Stimulated activated CD4-positive, alpha-beta T cell treated with anti-CD3 and anti-CD28 coated beads, TNF-alpha, amount 100 ng/mL, for 1 hour (primary cell): ENCODE measurements at places on chromosomes 2 and 18.
A peak's percentile ranks its signal among the peaks of the same experiment; 100 is the strongest.

DNA sequence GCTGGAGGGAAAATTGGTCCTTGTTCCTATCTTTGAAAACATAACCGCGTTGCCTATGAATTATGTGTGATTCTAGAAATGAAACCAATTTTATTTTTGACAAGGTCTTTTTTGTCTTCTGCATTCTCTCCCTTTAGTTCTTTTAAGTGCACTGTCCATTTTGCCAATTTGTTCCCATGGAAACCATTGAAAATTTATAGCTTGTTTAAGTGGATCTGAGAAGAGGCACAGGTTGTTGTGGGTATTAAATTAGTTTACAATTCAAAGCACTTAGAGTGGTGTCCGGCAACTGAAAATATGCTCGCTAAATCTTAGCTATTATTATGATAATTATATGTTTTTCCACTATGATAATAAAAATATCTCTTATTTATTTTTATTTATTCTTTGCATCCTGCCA lies 107.5 kb upstream of the FSHR start:
- no peak for DNase-seq

DNA sequence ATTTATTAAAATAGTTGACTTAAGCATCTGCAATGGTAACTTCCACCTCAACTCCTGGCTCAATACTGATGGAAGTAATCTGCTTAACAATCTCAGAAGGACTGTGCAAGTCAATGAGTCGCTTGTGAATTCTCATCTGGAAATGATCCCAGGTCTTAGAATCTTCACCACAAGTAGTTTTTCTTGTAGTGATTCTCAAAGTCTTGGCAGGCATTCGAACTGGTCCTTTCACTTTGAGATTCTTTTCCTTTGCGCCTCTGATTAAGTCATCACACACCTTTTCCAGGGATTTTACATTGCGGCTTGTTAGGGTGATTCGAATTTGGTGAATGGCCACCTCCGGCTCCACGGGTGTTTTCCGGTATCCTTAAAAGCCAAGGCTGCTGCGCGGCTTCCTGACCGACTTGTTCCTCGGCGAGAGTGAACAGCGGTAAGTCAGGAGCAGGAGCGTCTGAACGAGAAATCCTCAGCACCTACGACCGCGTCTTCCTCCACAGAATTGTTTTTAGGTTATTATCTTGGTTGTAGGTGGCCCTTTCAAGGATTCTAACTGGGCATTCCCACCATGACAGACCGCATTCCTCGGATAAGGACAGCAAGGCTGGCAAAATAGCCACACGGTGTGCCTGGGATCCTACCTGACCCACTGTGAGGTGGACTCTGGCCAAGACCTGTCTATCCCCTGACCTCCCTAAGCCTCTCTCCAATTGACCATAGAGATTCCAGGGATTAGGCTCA lies 23.8 kb upstream of the SLC20A1 start:
- no peak for DNase-seq

GRCh38 chr2:134360745-134361487 lies 107.0 kb downstream of the MGAT5 start:
- DNase-seq: no peak

DNA sequence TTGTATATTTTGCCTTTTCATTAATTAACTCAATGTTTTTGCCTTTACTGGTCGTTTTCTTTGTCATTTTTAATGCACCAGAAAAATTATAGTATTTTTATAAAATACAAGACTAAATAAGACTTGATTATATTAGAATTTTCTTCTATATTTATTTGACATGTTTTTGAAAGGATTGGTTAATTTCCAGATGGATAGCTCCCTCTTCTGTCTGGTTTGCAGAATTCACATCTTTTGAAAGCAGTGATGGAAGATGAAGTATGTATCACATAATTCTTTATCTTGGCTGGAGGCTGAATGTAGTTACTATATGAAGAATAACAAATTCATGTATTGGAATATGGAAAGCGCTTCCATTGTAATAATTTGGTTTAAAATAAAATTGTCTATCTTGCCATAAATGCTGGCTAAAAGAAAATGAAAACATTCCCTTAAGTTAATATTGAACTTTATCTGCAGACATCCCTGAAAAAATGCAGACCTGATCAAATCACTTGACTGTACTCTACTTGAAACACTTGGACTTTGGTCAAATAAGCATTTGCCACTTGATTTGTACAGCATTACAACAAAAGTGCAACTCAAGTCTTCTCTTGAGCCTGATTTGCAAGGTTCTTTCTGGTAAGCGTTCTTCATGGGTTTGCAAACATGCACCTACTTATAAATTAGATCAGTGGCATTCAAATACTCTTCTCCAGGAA lies 86.3 kb upstream of the EFEMP1 start:
- DNase-seq: no peak

- DNase-seq: no peak
These were observed 152.6 kb downstream of the GULP1 start for GRCh38 chr2:188444106-188444835.

DNA sequence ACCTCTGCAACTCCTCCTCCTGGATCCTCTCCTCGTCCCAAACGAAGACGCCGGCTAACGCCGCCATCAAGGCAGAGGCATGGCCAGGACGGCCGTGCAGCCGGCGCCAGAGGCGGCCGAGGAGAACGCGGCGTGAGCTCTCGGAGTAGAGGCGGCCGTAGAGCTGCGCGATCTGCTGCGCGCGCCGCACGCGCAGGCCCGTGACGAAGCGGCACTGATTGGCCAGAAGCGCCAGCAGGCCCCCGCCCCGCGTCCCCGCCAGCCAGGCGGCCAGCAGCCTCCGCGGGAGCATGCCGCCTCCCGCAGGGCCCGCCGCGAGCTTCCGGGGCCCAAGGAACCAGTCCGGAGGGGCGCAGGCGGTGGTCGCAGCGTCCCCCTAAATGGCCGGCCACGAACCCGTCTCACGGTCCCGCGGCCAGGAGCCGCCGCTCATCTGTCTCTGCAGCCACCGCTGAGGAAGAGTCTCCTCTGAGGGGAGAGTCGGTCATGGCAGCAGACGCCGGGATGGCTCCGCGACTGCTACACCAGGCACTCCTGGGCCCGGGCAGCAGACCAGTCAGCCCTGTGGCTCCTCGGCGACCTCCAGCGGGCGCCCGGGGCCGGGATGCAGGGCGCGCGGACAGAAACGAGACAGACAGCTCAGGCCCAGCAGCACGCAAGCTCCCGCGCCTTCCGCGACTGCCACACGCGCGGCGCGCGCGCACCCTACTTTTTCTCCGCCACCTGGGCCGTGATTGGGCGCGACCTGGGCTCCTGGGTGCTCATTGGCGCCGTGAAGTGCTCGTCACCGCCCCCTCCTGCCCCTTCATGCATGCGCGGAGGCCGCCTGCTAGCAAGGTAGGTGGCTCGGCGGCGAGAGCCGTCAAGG lies at the start of gene STARD7:
TSS of gene STARD7 (minus strand) at position 685 of the 868 bp plus-strand sequence. CDS start at position 292, 393 bp downstream.
- DNase-seq: peak; percentile 84

DNA sequence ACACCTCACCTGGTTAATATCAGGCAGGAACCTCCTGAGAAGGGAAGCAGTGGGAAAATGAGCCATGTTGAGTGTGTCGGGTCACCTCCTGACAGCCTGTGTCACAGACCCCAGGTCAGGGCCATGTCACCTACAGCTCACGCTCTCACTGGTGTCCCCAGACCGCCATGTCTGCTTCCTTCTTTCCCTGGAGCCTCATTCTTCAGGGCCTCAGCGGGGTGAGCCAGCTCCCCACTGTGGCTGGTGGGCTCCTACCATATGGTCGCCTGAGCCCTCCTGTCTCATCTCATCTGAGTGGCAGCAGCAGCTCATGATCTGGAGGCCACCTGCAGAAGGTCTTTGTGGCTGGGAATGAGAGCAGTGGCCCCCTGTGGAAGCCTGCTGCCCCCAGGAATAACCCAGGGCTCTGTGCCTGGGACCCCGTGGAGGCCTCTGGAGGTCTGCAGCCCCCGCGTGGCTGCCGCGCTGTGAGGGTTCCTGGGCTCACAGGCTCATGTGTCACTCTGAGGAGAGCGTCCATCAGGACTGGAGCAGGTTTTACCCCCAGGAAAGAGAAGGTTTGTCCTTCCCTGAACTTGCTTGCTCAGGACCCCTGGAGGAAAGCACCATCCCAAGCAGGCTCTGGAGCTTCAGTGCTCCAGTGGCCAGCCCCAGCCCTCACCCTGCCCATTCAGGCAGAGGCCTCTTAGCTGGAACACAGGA lies 56.4 kb downstream of the FAM168B start:
- DNase-seq: no peak

DNA sequence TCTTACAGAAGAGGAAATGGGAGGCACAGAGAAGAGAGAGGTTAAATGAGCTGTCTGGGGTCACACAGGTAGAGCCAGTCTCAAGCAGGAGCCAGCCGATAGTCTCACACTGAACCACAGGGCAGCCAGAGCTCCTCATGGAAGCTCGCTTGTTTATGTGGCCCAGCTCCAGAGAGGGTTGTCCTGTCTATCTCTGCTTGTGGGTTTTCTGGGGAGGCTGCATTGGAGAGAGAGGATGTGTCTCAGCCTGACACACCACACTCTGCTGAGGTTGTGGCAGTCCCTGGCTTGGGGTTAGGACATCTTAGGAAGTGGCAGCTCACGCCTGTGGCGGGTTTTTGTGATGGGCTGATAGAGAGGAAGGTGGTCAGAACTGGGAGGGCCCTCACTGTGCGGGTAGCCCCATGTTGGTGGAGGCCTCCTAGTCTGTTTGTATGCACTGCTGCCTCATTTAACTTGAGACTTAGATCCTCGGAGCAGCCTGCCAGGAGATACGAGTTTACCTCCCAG lies 52.3 kb downstream of the TCF7L1 start:
- no peak for DNase-seq

DNA sequence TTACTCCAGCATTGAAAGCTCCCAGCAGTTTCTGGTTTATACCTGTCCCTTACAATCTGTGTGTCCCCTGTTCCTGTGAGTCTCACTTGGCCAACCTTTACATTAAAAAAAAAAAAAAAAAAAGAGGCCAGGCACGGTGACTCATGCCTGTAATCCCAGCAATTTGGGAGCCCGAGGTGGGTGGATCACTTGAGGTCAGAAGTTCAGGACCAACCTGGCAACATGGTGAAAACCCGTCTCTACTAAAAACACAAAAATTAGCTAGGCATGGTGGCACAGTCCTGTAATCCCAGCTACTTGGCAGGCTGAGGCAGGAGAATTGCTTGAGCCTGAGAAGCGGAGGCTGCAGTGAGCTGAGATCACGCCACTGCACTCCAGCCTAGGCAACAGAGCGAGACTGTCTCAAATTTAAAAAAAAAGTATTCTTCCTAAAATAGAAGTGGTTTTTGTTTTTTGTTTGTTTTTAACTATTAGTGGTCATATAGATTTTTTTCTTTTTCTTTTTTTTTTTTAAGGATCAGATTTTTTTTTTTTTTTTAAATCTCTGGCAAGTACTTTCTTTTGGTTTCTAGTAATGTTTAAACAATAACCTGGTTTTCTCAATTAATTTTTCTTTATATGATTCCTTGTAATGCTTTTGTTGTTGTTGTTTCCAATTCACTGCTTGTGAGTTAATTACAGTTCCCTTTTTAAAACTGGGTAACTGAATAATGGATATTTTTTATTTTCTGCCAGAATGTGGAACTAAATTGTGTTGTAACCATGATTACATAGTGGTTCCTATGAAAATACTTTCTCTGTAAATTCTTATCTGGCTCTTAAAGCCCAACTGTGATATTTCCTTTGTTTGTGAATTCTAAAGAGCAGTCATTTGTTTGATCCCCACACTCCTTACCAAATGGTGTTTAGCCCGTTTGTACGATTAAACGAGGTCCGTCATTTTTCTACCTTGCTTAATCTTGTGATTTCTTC lies 116.8 kb downstream of the CTAGE1 start:
- no peak for DNase-seq

- no peak for DNase-seq
These were observed 59.7 kb upstream of the NABP1 start for GRCh38 chr2:191618046-191618780.

DNA sequence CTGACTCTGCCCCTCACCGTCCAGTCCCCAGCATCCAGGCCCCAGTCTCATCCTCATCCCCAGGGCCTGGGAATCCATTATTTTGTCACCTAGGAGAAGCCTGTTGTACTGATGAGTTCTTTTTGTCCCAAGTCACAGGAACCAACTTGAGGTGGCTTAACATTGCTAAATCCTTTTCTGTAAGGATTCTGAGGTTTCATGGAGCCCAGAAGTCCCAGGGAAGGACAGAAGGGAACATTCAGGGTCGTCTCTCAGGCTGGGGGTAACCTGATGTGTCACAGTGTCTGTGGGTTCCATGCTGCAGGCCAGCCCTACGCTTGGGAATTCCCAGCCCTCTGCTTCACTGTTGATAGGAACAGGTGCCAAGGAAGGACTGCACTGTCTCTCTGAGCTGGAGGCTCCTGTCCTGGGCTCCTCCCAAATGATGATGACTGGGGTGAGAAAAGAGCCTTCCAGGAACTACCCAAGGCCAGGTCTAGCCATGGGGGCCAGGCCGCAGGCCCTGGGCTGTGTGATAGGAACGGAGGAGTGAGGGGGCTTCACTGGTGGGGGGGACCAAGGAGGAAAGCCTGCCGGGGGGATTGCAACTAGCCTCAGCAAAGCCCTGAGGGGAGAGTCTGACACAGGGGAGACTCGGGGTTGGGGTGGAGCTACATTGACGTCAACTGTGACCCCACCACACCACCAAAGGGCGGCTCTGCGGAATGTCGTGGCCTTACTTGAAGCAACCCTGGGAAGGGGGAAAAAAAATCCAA lies 145.7 kb downstream of the SMAD7 start:
- DNase-seq: no peak

GRCh38 chr18:63319383-63320122 lies at the start of gene BCL2:
BCL2 (minus strand) TSS chr18:63319769.
- DNase-seq: no peak

DNA sequence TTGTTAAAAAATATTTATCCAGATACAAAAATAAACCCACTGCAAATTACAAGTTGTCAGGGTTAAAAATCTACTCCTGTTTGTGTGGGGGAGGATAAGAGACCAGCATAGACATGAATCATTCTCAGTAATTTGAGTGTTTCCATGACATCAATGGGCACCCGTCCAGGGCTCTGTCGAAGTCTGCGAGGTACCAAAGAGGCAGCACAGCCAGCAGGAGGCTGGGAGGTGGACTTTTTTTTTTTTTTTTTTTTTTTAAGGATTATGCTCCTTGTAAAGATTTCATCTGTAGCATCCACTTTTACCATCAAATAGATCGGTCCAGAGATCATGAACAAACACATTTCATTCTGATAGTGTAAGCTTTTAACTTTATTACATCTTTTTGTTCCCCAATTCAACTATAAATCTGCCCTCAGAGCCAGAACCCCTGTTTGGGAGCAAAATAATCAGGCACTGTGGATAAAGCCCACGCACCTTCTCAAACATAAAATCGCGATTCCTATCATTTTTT lies 182.0 kb downstream of the TCF4 start:
- no peak for DNase-seq

GRCh38 chr2:227886149-227886548 lies 14.7 kb downstream of the DAW1 start:
- DNase-seq: no peak

GRCh38 chr2:42804338-42804737 lies 12.0 kb upstream of the HAAO start:
- DNase-seq: no peak

- no peak for DNase-seq
These were observed 34.7 kb downstream of the NHEJ1 start for GRCh38 chr2:219125886-219126270.

DNA sequence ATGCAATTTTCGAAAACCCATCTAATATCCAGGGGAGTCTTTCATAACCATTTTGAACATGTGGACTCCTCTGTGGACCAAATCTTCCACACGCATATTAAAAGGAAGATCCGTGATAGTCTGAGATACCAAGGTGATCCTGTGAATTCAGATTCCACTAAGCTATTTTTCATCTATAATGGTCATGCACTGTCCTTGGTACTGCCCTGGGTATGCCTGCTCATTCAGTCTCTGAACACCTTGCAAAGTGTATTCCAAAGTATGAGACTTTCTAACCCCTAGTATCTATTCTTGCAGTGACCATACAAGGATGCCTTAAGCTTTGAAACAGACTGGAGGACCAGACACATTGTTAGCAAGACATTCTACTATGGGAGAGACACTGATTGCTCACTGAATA lies 217.6 kb upstream of the CCDC150 start:
- DNase-seq: no peak
